Mucosa of gallbladder (tissue), 1 donor: ENCODE measurements at places on chromosomes 2 and 18. TPM values are rescaled to one million over a fixed set of nuclear protein-coding genes. Genes with fewer than 3 reads are reported as not detected.

- DNase-seq = no peak
Measured at GRCh38 chr2:43307046-43307445, 80.6 kb upstream of the ZFP36L2 start.

DNA sequence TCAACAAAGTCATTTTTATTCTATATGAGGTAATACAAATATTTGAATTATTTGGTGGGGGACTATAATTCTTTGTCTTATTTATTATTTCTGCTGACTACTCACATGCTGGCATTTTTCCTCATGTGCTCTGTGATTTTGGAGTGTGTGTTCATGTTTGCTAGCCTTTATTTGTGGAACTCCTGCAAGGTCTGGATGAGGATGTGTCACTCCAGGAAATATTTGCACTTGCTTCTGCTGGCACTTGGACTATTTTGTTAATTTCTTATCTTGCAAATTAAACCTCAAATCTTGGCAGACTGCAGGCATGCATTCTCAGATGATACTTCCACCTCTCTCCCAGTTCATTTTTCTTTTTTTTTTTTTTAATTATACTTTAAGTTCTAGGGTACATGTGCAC is 34.1 kb downstream of the POLI start:
- no peak for DNase-seq

DNA sequence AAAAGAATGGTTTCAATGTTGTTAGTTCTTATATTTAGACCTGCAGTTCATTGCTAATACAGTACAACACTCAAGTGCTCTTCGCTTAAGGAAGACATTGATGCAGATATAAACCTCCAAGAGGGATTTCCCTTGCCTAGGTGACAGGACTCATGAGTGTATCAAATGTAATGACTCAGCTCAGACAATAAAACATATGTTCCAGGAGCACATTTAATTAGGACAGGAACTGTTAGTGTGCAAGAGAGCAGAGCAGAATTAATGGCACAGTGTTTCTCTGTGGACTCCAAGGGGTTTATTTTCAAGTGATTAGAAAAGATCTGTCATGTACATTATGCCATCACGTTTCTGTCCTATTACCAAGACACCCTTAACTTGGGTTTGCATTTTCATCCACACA is 375.0 kb downstream of the LRRTM4 start:
- DNase-seq = no peak

DNA sequence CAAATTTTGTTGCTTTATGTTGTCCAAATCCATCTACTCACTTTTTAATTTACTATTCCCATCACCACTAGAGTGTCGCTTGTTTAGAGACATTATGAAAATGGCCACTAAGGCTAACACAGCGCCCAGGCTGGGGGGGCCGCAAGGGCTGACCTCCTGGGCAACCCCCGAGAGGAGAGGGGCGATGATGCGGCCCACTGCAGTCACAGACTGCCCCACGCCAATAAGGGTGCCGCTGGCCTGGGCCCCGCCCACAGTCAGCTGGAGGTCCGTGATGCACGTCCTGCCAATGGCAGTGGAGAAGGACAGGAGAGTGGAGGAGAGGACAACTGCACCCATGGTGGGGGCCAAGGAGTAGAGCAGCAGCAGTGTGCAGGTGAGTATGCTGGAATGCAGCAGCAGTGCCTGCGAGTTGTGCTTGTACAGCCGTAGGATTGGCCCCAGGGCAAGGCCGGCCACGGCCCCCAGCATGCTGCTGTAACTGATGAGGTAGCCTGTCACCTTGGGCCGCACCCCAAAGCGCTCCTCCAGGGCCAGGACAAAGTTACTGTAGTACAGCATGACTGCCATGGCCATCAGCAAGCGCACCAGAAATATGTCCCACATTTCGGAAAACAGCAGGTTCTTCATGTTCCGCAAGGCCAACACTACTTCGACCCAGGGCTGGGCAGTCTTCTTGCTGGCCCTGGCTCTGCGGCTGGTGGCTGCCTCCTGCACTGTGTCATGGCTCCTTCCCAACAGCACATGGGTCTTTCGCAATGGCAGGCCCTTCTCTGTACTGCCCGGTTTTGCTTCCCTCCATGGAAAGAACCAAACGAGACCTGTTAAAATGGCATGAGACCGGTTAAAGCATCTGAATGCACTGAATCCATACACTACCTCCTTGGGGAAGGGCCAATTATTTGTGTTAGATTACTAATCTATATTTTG is 43.2 kb upstream of the TMEM182 start:
- no peak for DNase-seq

GRCh38 chr2:238220892-238221521 is 17.5 kb upstream of the ILKAP start:
- DNase-seq = no peak

GRCh38 chr2:69559442-69560146 is 83.9 kb downstream of the AAK1 start:
- DNase-seq = no peak

DNA sequence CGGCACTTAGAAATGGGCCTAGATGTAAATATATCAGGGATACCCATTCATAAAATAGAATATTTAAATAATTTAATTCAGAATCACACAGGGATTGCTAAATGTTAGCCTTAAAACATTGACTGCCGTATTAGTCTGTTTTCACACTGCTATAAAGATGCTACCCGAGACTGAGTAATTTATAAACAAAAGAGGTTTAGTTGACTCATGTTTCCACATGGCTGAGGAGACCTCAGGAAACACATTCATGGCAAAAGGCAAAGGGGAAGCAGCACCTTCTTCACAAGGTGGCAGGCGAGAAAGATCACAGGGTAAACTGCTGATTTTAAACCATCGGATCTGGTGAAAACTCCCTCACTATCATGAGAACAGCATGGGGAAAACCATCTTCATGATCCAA is 223.6 kb upstream of the GULP1 start:
- DNase-seq = no peak

GRCh38 chr2:26482211-26483026 is 4.5 kb upstream of the OTOF start:
- DNase-seq = no peak

DNA sequence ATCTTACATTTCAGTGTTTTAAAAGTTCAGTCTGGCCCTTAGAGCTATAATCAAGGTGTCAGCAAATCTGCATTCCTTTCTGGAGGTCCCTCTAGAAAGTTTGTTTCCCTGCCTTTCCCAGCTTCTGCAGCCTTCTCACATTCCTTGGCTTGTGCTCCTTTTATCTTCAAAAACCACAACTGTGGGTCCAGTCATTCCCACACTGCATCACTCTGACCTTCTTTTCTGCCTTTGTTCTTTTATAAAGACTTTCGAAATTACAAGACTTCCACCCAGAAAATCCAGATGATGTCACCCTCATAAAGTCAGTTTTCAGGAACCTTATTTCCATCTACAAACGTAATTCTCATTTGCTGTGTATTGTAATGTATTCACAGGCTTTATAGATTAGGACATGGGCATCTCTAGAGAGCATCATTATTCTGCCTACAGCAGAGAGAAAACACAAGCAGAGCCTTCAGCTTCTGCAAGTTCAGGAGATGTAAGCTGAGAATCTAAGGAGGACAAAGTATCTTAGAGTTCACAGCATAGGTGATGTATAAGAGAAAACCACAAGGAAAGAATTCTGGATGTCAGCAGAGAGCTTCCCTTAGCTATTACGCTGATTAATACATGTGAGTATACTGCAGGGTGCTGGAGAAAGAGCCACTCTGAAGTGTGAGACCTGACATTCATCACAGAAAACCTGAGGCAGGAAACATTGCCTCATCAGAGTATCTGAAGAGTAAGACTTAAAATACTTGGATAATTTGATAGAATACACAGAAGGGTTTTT is 1100.2 kb downstream of the CBLN2 start:
- DNase-seq = no peak

DNA sequence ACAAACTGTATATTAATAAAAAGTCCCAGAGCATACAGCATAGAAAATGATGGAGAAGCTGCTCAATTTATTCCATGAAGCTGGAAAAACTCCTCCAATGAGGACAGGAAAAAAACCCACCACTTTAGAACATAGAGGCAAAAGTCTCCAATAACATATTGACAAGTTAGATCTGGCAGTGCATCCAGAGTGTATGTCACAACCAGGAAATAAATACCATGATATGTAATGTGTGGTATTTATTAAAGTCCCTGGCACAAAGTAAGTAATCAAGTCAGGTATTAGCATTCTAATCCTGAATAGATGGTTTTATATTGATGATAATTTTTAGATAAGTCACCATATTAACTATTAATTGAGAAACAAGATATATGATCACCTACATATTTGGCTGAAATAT is 427.3 kb upstream of the HS6ST1 start:
- no peak for DNase-seq

DNA sequence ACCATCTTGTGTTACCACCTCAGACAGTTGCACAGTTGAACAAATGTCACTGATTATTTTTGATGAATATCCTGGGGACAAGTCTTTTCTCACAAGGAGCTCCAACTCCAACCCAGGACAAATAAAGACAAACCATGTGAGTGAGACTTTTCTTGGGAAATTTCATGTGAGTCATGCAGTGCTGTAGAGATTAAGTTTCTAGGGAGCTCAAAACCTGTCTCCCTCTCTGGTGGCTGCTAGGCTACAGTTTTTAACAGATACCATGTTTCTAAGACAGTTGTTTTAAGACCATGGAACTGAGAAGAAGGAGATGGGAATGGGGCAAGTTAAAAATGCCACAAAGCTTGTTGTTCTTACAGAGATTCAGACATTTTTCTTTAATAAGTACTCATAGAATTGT is 255.5 kb downstream of the RIT2 start:
- DNase-seq = no peak

- DNase-seq = no peak
Measured at GRCh38 chr18:69659142-69659651, 258.5 kb downstream of the DOK6 start.

DNA sequence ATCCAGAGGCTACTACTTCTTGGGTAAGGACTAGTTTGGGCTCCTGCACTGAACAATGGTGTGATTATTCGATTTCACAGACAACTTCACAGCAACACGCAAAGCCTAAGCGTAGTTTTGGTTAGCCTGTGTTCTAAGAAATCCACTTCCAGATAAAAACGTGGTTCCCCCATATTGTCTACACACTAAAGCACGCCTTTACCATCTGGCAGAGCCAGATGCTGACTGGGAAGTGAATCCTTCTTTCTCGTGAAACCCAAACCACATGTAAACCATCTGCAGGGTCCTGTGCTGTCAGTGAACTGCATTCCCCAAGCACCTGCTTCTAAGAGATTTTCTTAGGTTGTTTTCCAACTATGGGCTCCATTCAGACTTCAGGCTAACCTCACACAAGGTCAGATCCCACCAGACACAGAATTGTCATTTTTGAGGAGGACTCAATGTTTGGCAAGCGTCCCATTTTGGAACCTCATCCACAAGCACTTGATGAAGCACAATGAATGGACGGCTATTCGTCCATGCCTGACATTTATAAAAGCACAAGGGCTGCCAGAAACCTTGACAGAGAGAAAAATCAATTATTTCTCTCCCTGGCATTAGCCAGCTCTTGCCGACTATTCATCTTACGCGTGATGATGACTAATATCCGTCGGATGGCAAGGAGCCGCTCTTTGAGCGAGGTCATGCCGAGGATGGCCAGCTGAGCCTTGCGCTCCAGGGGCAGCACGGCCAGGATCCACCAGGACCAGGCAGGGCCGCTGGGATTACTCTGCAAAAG is 38.4 kb downstream of the LONRF2 start:
- DNase-seq = peak; percentile 84

DNA sequence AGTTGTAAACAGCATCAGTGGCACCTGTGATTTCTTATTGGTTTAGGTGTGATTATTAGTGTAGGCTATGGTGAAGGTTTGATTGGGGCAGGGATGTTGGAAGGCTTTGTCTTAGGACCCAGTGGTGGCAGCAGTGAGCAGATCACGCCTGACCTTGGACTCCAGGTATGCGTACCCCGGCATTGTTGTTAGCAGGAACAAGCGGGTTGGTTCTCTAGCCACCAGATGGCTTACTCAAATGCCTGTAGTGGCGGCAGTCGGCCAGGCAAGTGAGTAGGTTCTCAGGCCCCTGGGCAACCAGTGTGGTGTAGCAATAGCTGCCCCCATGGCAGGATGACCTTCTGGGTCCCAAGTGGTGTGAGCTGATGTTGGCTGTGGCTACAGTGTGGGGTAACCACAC is 558.3 kb downstream of the KCNJ3 start:
- DNase-seq = no peak

GRCh38 chr18:42392416-42392815 is 437.4 kb downstream of the PIK3C3 start:
- DNase-seq = no peak

DNA sequence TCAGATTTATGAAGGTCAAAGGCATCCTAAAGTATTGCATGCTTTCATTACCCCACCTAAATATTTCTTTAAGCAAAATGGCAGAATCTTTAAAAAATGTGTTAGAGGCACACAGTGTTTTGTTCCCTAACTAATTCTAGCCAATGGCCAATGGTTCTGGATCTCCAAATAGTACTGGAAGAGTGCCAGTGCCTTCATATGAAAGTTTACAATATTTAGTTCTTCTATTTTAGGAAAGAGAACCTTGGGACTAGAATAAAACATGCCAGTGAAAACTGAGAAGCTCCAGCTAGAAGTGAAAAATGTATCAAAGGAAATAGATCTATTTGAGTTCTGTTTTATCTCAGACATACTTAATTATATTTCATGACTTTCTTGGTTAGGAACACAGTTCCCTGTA is 37.1 kb downstream of the TACR1 start:
- DNase-seq = no peak

GRCh38 chr18:25875551-25876240 is 214.7 kb downstream of the SS18 start:
- DNase-seq = no peak

DNA sequence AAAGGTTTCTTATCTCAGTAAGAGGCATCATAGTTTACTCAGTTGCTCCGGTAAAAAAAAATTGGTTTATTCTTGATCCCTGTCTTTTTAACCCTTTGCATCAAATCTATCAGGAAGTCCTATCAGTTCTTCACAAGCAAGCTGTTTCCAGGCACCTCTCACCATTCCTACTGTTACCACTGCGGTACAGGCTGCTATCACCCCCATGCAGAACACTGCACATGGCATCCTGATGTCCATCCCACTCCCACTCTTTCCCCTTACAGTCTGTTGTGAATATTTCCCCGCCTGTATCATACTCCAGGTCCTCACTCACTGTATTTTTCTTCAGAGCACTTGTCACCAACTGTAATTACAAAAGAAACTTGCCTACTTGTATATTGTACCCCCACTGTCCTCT is 5.3 kb upstream of the CNRIP1 start:
- DNase-seq = no peak

DNA sequence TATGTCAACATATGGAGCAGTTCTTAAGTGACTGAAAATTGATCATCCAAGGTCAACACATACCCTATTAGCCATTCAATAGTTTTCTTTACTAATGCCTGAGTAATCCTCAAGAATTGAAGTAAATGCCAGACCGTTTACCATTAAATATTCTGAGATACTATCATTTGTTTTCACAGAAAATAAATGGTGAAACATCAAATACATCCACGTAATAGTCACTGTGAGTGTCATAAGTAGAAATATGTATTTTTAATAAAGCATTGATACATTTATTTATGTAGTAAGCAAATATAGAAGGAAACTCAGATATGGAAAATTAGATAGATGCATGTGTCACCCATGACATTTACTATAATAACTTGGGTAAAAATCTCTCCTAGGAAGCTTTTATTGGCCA is 927.8 kb upstream of the NRXN1 start:
- DNase-seq = no peak

- DNase-seq = no peak
Measured at GRCh38 chr2:9137379-9138150, 69.0 kb upstream of the ASAP2 start.

Gene CYP27C1
- 0.26 TPM for total RNA-seq

Gene HNRNPLL
- total RNA-seq = 51.9 TPM

Gene GKN2
- total RNA-seq = not detected

Gene NEU4
- total RNA-seq = 34.8 TPM

Gene MAP3K19
- total RNA-seq = not detected

Gene MARCHF7
- total RNA-seq = 57.1 TPM

Gene IL1RL1
- total RNA-seq = 8.7 TPM

Gene RNF152
- total RNA-seq = 18.2 TPM

Gene SOWAHC
- 19.4 TPM for total RNA-seq
